CD8-positive, alpha-beta memory T cell (primary cell): ENCODE measurements at places on chromosomes 16 and 17. TPM values are rescaled to one million over a fixed set of nuclear protein-coding genes. Genes with fewer than 3 reads are reported as not detected.

DNA sequence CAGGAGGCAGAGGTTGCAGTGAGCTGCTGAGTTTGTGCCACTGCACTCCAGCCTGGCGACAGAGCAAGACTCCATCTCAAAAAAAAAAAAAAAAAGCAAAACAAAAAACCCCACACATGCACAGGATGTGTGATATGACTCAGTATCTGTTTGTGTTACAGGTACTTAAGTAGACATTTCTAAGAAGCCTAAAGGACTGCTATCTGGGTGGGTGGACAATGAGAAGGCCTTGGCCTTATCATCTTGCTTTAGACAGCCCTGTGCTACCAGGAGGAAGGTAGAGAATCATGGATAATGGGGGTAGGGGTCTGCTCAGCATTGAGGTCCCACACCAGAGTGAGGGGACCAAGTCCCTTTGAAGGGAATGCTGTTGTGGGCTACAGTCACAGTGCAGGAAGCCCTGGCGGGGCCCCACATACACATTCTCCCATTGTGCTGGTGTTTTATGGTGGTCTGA, 26.7 kb downstream of the PLD6 start:
- DNase-seq, result no peak

DNA sequence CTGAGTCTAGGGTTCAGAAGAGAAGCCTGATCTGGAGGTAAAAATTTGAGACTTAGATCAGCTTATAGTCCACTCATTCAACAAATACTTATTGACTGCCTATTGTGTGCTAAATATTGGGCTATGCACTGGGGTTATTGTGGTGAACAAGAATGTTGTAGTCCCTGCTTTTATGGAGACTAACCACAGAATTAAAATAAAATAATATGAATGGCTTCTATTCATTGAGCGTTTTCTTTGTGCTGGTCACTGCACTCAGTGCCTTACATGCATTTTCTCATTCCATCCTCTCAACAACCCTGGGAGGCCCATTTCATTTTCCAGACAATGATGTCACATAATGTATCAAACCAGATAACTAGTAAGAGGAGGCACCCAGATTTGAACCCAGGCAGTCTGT, 4.8 kb downstream of the NEK8 start:
- no peak for DNase-seq

GRCh38 chr17:57629470-57629869, 115.6 kb downstream of the CCDC182 start:
- no peak for DNase-seq

The CALB2 gene
- not detected for total RNA-seq
